Mesangial cell (primary cell): ENCODE measurements at places on chromosomes 3 and 15. TPM values are rescaled to one million over a fixed set of nuclear protein-coding genes. Genes with fewer than 3 reads are reported as not detected.

LINS1 gene
- total RNA-seq, result 4.6 and 5.9 TPM in 2 replicates

C3orf18 gene
- 8.1 and 13.7 TPM in 2 replicates for total RNA-seq

GPR149 gene
- not detected in 2 replicates for total RNA-seq

SLC9A9 gene
- 0.33 and 1.4 TPM in 2 replicates for total RNA-seq

CKMT1A gene
- total RNA-seq, result 0.63 TPM in 1 of 2 replicates, not detected in the other

GP9 gene
- total RNA-seq, result not detected in 2 replicates

IL5RA gene
- not detected in 2 replicates for total RNA-seq

CYP1A2 gene
- not detected in 2 replicates for total RNA-seq

NPAP1 gene
- not detected in 2 replicates for total RNA-seq

C15orf39 gene
- total RNA-seq, result 15.3 and 22.6 TPM in 2 replicates

HCN4 gene
- total RNA-seq, result under 0.01 TPM in 2 replicates

A4GNT gene
- total RNA-seq, result not detected in 2 replicates

DUOXA2 gene
- total RNA-seq, result not detected in 2 replicates

PRR20G gene
- total RNA-seq, result not detected in 2 replicates

FOXB1 gene
- not detected in 2 replicates for total RNA-seq

NR2E3 gene
- total RNA-seq, result 0.13 and 0.16 TPM in 2 replicates

HYKK gene
- total RNA-seq, result 4.7 and 5.1 TPM in 2 replicates

RTP3 gene
- total RNA-seq, result not detected in 2 replicates

SH2D7 gene
- total RNA-seq, result not detected in 2 replicates

DGKG gene
- total RNA-seq, result 0.13 and 0.16 TPM in 2 replicates

CCR8 gene
- not detected in 2 replicates for total RNA-seq

CFAP100 gene
- not detected in 2 replicates for total RNA-seq

MTMR10 gene
- total RNA-seq, result 9.8 and 23.5 TPM in 2 replicates

WNT7A gene
- 0.65 and 0.76 TPM in 2 replicates for total RNA-seq

C3orf85 gene
- not detected in 2 replicates for total RNA-seq

PLA2G4D gene
- not detected in 2 replicates for total RNA-seq

CCR9 gene
- under 0.01 TPM in 1 of 2 replicates, not detected in the other for total RNA-seq

HCLS1 gene
- 0.49 and 0.51 TPM in 2 replicates for total RNA-seq

HYAL1 gene
- 1.1 and 1.5 TPM in 2 replicates for total RNA-seq

SYNPR gene
- not detected in 2 replicates for total RNA-seq

PLA2G4E gene
- not detected in 2 replicates for total RNA-seq

GABRR3 gene
- not detected in 2 replicates for total RNA-seq

GPR87 gene
- 0.49 and 0.51 TPM in 2 replicates for total RNA-seq

CLDN1 gene
- total RNA-seq, result 84.9 and 98.0 TPM in 2 replicates

GRM7 gene
- under 0.01 TPM in 1 of 2 replicates, not detected in the other for total RNA-seq

ATP13A4 gene
- total RNA-seq, result 0.16 TPM in 1 of 2 replicates, not detected in the other

OIP5 gene
- 1.8 and 27.9 TPM in 2 replicates for total RNA-seq

CLDN16 gene
- 0.16 and 1.3 TPM in 2 replicates for total RNA-seq

SLC2A2 gene
- total RNA-seq, result 1.9 TPM in 1 of 2 replicates, not detected in the other

SEMA5B gene
- not detected in 2 replicates for total RNA-seq

IL17RD gene
- 12.9 and 31.3 TPM in 2 replicates for total RNA-seq

AMIGO3 gene
- total RNA-seq, result 0.16 and 1.4 TPM in 2 replicates
